ENCODE measurements at places on chromosomes 1 and 21. TPM values are rescaled to one million over a fixed set of nuclear protein-coding genes. Genes with fewer than 3 reads are reported as not detected.
A peak's percentile ranks its signal among the peaks of the same experiment; 100 is the strongest.

FABP3 gene
- 160 TPM for polyA plus RNA-seq

AGPAT3 gene
- 27.0 TPM for polyA plus RNA-seq

FCRL1 gene
- 0.25 TPM for polyA plus RNA-seq

YBX1 gene
- polyA plus RNA-seq: 921 TPM

RNU1-1 gene
- polyA plus RNA-seq: not detected

PGLYRP3 gene
- polyA plus RNA-seq: not detected

LAMC1 gene
- 249 TPM for polyA plus RNA-seq

ADAM30 gene
- polyA plus RNA-seq: not detected

RPE65 gene
- polyA plus RNA-seq: not detected

CD48 gene
- polyA plus RNA-seq: 1.9 TPM

SH2D2A gene
- 0.39 TPM for polyA plus RNA-seq

SAMD13 gene
- 10.4 TPM for polyA plus RNA-seq

LEFTY1 gene
- 0.57 TPM for polyA plus RNA-seq

WLS gene
- 73.4 TPM for polyA plus RNA-seq

- DNase-seq: no peak
Measured at GRCh38 chr1:81706650-81707435, 93.9 kb upstream of the ADGRL2 start.

GRCh38 chr1:42418516-42418915, 37.3 kb downstream of the ZMYND12 start:
- no peak for DNase-seq

DNA sequence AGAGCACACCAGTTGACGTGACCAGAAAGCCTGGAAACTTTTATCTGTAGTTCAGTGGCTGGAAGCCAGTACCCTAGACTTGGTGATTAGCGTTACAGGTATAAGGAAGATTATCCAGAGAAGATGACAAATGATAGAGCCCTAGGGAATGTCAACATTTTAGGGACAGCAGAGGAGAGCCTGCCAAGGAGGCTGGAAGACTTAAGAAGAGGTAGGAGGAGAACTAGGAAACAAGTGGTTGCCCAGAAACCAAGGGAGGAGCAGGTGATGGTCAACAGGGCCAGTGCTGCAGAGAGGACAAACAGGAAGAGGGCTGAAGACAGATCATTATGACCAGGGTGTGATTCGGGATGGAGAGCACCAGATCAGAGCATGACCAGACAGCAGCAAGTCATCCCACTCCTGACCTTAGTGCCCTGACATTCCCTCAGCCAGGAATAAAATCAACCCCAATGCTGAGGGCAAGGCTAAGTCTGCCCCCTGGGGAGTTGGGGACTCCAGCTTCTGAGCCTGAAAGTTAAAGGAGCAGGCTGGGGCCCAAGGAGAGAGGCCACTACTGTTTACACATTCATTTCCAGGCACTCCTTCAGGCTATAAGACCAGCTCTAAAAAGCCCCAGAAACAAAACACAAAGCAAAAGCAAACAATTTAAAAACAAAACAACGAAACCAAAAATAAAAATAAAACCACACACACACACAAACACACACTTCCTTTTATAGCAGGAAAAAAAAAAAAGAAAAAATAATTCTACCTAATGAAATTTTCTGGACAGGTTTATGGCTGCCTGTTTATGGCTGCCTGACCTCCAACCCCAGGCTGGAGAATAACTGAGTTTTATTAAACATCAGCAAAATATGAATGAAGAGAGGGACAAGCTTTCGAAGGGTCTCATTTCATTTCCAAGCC, 48.6 kb upstream of the LRRC52 start:
- DNase-seq: no peak

DNA sequence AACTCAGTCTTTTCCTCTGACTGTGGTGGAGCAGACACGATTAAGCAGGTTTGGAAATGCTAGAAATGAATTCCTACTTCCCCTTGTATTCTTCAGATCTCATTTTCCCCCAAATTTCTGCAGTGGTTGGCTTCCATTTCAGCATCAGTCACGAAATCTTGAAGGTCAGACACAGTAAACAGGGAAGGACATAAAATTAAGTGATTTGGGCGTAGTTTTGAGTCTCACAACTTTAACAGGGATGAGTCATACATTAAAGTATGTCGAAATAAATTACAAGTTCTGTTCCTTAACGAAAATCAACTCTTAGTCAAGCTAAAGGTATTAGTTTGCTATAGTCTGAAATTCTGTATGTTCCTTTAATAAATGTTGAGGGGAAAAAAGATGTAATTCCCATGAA, 61.1 kb downstream of the HNRNPR start:
- no peak for DNase-seq

DNA sequence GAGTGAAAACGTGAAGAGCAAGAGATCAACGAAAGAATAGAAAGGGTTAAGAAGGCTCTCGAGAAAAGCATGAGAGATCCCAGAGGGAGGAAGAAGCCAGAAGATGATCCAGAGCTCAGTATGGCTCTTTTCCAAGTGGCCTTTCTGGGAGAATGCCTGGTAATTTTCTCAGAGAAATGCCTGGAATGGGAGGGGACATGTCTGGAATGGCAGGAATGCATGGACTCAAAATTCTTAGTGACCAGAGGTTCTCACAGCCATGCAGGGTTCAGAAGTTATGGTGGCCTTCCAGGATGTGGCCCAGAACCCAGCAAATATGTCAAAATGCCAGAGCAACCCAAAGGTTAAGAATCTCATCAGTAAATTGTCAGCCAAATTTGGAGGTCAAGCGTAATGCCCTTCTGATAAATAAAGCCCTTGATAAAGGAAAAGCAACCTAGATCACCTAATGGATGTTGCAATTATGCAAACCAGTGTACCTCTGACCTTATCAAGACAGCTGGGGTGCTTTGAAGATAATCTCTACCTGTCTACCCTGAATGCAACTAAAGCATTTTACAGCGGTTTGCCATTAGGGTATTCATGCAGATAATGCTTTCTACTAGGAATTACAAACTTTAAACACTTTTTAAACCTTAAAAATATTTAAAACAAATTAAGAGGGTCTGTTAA, 53.1 kb downstream of the NBPF6 start:
- DNase-seq: no peak

DNA sequence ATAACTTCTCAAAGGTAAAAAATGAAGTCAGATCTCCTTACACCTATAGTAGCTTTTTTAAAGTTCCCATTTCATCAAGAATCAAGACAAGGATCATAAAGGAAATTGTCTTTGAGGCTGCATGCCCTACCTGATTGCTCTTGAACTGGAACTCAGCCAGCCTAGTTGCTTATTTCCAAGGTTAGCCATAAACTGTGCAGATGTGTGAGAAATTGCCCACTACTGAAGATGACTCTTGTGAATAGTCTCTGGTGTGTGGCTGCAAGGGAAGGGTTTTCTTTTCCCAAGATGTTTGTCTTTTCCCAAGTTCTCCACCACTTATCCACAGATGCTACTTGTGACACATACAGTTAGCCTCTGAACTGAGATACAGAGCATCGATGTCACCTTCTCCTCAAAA, 81.7 kb upstream of the DUSP10 start:
- DNase-seq: no peak

GRCh38 chr21:42356650-42357049, 5.9 kb upstream of the TFF2 start:
- DNase-seq: no peak

GRCh38 chr1:35726450-35727433, 8.1 kb upstream of the C1orf216 start:
- DNase-seq: no peak

DNA sequence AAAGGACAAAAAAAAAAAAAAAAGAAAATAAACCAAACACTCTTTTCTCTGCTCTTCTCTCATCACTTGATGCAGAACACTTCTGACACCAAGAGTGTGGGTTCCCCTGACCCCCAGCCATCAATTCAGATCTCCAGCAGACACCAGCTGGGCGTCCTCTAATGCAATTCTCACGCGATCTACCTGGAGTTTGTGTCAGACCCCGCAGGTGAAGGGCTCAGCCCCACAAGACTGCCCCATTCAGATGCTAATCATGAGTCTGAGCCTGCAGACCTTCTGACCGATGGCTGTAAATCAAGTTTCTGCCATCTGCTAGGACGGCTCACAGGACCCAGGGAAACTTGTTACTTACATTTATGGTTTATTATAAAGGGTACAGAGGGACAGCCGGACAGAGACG, 133.6 kb upstream of the C1orf174 start:
- DNase-seq: no peak

GRCh38 chr1:8438489-8438888, 120.6 kb downstream of the SLC45A1 start:
- no peak for DNase-seq

DNA sequence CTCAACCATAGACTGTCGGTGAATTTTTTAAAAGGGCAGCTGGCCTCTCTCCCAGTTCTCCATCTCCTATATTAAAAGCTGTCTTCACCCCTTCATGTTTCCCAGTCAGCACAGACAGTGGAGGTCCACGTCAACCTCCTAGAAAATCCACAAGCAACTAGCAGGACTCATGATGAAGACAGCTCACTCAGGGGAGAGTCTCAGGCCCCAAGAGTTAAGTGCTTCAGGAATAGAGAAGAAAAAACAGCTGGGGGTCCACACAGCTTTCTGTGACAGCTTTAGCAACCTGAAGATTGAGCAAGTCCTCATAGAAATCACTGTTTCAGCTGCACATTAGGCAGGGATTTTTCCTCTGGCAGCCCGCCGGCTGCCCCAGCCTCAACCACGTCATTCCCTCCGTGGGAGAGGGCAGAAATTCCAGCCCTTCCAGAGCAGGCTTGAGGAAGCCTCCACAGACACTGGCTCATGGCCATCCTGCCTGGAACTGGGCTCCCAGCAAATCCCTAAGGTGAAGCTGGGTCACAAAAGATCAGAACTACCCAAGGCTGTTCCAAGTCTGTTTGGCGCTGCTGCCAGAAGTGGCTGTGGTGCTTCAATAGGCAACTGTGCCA, 15.2 kb downstream of the GPR161 start:
- no peak for DNase-seq

- no peak for DNase-seq
Measured at GRCh38 chr21:28216976-28217523, 775.6 kb downstream of the LTN1 start.

DNA sequence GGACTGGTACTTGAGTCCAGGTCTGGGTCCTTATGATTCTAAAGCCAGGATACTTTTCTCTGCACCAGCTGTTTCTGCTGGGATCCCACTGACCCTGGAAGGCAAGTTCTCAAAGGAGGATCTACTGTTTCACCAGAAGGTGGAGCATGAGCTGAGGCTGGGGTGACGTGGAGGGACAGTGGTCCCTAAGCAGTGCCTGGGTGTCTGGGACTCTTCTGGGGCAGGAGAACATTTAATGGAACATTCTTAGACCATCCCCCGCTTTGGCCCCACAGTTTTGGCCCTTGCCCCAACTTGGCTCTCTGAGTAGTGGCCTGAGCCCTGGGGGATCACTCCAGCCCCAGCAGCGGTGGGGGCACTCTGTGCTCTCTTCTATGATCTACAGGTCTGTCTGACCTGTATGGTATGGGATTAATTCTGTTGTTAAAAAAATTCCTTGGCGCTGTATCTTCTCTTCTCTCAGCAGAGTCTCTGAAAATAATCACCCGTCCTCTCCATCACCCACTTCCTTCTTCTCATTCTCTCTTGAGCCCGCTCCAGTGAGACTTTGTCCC, 60.3 kb upstream of the CSF3R start:
- no peak for DNase-seq

- no peak for DNase-seq
Measured at GRCh38 chr1:227322376-227322775, 4.1 kb upstream of the CDC42BPA start.

DNA sequence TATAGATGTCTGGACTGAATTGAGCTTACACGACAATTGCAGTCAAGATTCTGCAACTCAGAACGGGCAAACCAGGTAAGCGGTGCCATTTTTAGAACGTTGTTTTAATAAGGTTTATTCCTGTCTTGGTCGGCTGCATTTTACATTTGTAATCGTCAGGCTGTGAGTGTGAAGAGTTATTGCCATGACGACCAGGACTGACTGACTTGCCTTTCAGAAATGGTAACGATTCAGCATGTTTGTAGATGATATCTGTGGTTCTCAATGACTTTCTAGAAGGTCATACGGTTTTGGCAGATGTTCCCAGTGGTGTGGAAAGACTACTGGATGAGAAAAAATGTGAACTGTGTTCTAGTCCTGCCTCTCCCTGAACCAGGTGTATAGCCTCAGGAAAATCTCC, 271.3 kb upstream of the B3GALT2 start:
- no peak for DNase-seq

GRCh38 chr1:47563201-47563600, 125.4 kb downstream of the FOXD2 start:
- no peak for DNase-seq

GRCh38 chr1:223319905-223320580, 43.9 kb downstream of the SUSD4 start:
- DNase-seq: no peak

- DNase-seq: no peak
Measured at GRCh38 chr1:45403298-45403697, 63.1 kb upstream of the MUTYH start.

DNA sequence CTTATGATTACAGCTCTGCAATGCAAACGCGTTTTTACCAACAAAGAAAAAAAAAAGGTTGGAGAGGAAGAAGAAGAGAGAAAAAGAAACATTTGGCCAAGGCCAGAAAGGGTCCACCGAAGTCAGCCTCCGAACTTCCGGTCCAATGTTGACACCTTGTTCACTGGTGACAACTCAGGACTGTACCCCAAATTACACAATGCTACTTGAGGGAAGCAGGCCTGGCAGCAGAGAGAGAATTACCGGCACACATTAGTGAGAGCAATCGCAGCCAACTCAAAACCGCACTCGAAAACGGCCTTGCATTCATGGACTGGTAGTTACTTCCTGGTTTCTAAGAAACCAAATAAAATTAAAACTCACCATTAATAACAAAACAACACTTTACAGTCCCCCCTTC, 652.5 kb downstream of the KIF26B start:
- no peak for DNase-seq

GRCh38 chr1:161962091-161962887, 61.4 kb downstream of the OLFML2B start:
- no peak for DNase-seq

- DNase-seq: no peak
Measured at GRCh38 chr1:30735124-30735523, 11.7 kb upstream of the MATN1 start.

GRCh38 chr1:182143825-182144645, 82.5 kb upstream of the ZNF648 start:
- DNase-seq: peak; percentile 71

DNA sequence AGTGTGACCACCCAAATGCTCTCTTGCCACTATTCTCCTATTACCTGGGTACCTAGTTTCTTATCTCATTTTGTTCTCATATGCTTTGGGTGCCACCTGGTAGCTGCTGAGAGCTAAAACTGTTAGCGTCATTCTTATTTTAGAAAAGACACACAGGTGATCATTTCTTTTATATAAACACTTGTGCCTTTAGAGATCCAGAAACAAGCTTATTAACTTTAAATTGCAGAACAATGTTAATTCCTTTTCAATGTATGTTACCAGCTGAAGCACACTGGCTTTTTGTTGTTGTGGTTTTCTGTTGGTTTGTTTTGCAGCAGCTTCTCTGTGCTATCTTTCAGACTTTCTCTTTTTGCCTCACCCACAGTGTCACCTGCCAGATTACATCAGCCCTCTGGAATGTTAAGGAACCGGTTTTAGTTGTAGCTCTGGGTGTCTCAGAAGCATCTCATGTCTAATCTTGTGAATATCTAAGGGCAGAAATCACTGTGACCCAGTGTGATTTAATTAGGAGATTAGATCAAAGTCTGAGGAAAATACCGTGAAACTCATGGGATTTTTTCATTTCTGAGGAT, 43.4 kb upstream of the SLC19A2 start:
- DNase-seq: no peak

GRCh38 chr1:47709019-47709871, 271.4 kb downstream of the FOXD2 start:
- DNase-seq: no peak
